CD4-positive, alpha-beta memory T cell (primary cell): ENCODE measurements at places on chromosomes 3 and 15.

GRCh38 chr3:35900079-35900478 is 260.8 kb downstream of the ARPP21 start:
- H3K36me3 ChIP-seq, result no peaks in the 10 kb centered on the region
- H3K27ac ChIP-seq, result no peak overlapping the region
- H3K4me1 ChIP-seq, result no peaks in the 10 kb centered on the region
- DNase-seq, result no peak

GRCh38 chr3:101039285-101039684 is 46.1 kb upstream of the ABI3BP start:
- H3K4me3 ChIP-seq, result no peak overlapping the region
- H3K4me1 ChIP-seq, result no peaks in the 10 kb centered on the region
- DNase-seq, result no peak

GRCh38 chr3:12409684-12410596 is 74.3 kb upstream of the TSEN2 start:
- H3K27me3 ChIP-seq, result no peaks in the 10 kb centered on the region
- no peak overlapping the region for H3K27ac ChIP-seq
- DNase-seq, result no peak
- H3K4me3 ChIP-seq, result no peak overlapping the region

- no peaks in the 10 kb centered on the region for H3K36me3 ChIP-seq
- no peak for DNase-seq
- H3K27me3 ChIP-seq, result no peaks in the 10 kb centered on the region
- H3K4me3 ChIP-seq, result no peak overlapping the region
- no peak overlapping the region for H3K27ac ChIP-seq
Observed at GRCh38 chr3:107987036-107987939, 103.5 kb downstream of the CD47 start.

- H3K27me3 ChIP-seq, result no peaks in the 10 kb centered on the region
- no peak for DNase-seq
- H3K4me1 ChIP-seq, result peaks cover 26% of the 10 kb centered on the region
- H3K27ac ChIP-seq, result no peak overlapping the region
- no peak overlapping the region for H3K4me3 ChIP-seq
- H3K36me3 ChIP-seq, result no peaks in the 10 kb centered on the region
Observed at GRCh38 chr3:52314489-52314888, 1.6 kb upstream of the DNAH1 start.

DNA sequence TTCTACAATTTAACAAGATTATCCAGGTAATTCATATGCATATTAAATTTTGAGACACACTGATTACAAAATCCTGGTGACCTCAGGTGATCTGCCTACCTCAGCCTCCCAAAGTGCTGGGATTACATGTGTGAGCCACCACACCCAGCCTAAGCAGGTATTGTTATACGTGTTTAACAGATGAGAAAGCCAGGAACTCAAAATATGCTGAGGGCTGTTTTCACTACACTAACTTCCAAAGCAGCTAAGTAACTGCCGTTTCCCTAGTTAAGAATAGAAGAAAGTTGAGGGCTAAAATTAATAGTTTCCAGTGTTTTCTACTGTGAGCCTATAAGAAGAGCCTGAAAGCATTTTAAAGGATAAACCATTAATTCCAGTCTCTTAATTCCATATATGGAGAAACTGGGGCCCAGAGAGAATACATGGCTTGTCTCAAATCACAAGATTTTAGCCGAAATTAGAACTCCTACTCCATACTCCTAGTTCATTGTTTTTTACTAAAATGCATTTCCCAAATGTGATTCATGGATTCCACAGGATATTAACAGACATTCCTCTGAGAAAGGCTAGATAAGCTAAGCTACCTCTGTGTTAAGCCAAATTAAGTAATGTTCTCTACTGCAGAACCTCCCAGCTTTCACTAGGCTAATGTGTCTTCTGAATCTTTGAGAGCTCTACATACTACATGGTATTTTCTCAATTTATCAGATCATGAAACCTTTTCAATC is 17.0 kb upstream of the AVEN start:
- DNase-seq, result no peak
- H3K36me3 ChIP-seq, result no peaks in the 10 kb centered on the region
- H3K4me1 ChIP-seq, result no peaks in the 10 kb centered on the region
- no peak overlapping the region for H3K27ac ChIP-seq

DNA sequence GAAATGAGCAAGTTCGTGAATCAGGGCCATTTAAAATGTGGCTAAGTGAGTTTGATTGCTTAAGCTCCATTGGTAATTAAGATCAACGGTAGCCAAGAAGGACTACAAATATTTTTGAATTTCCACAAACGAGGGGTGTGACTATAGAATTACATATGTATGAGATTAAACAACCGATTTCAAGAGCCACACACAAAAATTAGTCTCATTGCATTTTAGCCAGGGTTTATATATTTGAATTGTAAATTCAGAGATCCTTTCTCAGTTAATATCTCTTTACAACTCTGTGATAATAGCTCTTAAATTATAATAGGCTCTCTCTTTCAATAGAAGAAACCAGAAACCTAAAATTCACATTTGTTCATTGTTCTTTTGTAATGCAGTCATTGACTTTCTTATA is 325.6 kb upstream of the ICE2 start:
- H3K36me3 ChIP-seq, result no peaks in the 10 kb centered on the region
- H3K27ac ChIP-seq, result peak overlapping the region; percentile 29
- DNase-seq, result no peak
- peaks cover 95% of the 10 kb centered on the region for H3K4me1 ChIP-seq
- H3K27me3 ChIP-seq, result no peaks in the 10 kb centered on the region

DNA sequence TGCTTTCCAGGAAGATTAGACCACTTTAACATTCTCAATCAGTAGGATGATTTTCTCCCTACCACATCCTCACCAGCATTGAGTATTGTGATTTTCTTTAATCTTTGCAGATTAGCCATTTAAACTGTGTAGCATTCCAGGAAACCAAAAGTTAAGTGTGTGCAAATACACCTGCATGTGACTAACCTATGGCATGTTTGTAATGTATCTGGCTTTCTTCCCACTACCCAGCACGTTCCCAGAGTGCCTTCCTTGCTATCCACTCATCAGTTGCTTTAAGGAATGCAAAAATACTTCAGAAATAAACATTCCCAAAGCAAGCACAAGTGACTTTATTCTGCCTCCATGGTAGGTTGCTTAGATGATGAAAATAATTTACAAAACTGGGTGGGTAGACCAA is 74.2 kb downstream of the ATG7 start:
- peaks cover 4% of the 10 kb centered on the region for H3K36me3 ChIP-seq
- no peak overlapping the region for H3K4me3 ChIP-seq
- H3K27me3 ChIP-seq, result no peaks in the 10 kb centered on the region
- H3K4me1 ChIP-seq, result no peaks in the 10 kb centered on the region

DNA sequence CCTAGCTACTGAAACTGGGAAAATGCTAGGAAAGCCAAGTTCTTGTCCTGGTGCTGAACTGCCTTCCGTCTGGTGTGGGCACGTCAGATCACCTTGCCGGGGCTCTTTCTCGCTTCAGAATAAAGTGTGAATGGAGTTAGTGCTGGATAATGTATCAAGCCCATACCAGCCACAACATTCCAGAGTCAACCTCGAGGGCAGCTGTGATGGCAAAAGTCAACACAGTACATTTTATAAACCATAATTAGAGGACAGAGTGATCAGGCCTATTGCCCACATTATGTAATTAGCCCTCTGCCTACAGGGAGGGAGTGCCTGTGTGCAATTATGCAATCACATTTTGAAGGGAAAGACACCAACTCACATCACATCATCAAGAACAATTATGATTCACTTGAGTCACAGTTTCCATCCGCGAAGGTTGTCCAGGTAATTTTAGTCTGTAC is 165.2 kb downstream of the RORA start:
- H3K4me3 ChIP-seq, result no peak overlapping the region
- no peaks in the 10 kb centered on the region for H3K27me3 ChIP-seq
- H3K36me3 ChIP-seq, result no peaks in the 10 kb centered on the region
- no peak overlapping the region for H3K27ac ChIP-seq
- no peaks in the 10 kb centered on the region for H3K4me1 ChIP-seq

DNA sequence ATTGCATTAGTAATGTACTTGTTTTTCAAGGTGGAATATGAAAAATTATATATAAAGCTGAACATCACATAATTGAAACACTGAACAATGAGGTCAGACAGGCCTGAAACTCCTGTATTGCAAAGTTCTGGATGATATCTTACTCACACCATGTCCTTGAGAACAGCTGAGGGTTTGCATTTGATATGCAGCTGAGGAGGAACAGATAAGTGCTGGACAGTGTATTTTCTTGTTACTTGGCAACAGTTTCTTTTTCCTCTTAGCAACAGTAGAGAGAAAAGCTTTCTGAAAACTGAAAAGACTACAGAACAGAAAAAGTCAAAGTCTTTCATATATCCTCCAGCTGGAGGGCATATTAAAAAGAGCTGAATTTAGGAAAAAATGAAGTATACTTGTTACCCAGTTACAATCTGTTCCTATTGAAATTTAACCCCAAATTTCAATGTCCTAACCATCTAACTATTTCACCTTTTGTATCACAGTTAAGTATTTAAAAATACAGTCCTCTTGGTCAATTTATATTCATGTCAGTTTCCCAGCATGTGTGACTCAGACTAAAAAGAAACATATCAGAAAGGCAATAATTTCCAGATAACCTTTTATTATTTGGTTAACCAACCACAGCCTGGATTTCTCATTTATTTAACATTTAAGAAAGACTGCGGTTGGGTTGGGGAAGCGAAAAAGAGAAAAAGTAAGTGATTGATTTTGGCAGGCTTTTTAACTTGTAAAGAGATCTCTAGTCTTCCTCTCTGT is 733.0 kb upstream of the DPPA4 start:
- no peaks in the 10 kb centered on the region for H3K4me1 ChIP-seq
- DNase-seq, result no peak
- H3K36me3 ChIP-seq, result no peaks in the 10 kb centered on the region
- H3K27me3 ChIP-seq, result no peaks in the 10 kb centered on the region

- no peaks in the 10 kb centered on the region for H3K27me3 ChIP-seq
- peaks cover 13% of the 10 kb centered on the region for H3K4me1 ChIP-seq
- H3K4me3 ChIP-seq, result no peak overlapping the region
- no peak for DNase-seq
Observed at GRCh38 chr3:111588527-111588926, 6.6 kb downstream of the ZBED2 start.

DNA sequence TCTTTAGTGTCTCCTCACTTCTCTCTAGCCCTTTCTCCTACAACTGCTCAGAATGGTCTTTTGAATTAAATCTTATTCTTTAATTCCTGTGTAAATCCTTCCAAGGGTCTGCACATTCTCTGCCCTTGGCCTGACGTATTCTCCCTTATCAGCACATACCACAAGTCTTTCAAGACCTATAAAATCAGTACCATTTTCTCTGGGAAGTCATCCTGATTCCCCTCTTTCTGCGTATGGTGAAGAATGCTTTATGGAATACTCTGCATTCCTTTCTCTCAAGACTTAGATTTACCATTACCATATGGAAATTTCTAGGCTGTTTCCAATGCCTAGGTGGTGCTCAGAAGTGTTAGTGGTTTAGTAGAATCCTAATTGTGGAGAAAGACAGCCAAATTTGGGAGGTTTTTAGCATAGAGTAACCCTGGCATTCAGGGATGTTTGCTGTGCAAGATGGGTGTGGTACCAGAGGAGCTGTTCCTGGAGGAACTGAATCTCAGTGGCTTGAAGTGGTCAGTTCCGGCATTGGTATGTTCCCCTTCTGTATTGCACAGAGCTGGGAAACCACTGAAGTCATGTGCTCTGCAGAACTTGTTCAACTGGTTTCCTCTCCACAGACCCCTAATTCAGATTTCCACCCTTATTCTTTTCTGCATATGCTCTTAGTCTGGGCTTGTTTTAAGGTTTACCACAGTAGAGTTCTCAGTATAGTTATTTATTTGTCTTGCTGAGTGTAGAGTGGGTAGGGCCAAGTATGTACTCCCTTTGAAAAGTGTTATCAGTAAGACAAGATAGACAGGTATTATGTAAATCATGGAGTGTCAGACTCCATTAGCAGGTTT is 24.5 kb downstream of the IQGAP1 start:
- no peaks in the 10 kb centered on the region for H3K36me3 ChIP-seq
- no peaks in the 10 kb centered on the region for H3K27me3 ChIP-seq

DNA sequence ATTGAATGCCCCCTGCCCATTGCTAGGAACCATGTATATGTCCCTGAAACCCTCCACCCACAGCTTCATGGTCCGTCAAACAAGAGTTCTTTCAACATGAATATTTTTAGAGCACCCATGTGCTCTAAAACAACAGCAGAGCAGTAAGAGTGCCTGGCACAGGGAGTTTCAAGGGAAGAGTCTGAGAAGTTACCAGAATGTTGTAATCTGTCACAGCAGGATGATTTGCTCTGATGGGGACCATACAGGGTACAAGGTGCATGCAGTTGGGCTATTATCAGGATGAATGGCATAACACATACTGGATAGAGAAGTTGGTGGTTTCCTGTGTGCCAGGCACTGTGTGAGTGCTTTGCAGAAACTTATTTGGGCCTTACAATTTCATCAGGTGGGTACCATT is 27.8 kb upstream of the FLNB start:
- H3K4me1 ChIP-seq, result peaks cover 19% of the 10 kb centered on the region
- H3K27ac ChIP-seq, result no peak overlapping the region
- H3K36me3 ChIP-seq, result no peaks in the 10 kb centered on the region
- no peak for DNase-seq
- no peaks in the 10 kb centered on the region for H3K27me3 ChIP-seq

DNA sequence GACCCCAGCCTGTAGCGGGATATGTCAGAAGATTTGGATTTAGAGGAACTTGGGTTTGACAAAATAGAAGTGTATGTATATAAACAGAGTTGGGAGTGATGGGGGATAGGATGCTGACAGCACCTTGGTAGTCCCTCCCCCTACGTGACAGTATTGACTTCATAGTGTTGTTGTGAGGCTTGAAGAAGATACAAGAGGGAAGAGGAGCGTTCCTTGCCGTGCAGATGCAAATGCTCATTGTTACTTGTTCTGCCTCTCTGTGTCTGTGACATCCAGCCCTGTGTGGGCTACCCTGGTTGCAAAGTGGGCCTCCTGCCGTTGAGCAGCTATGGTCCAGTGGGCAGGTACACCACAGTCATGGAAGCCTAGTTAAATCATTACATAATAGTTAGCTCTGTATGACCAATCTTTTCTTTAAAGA is 45.0 kb downstream of the SMAD3 start:
- H3K27ac ChIP-seq, result no peak overlapping the region
- no peak for DNase-seq
- no peaks in the 10 kb centered on the region for H3K27me3 ChIP-seq
- H3K4me1 ChIP-seq, result peaks cover 85% of the 10 kb centered on the region
- H3K36me3 ChIP-seq, result no peaks in the 10 kb centered on the region

- no peaks in the 10 kb centered on the region for H3K36me3 ChIP-seq
- peak; percentile 13 for DNase-seq
- H3K4me1 ChIP-seq, result peaks cover 73% of the 10 kb centered on the region
- no peak overlapping the region for H3K4me3 ChIP-seq
Observed at GRCh38 chr15:64634576-64635498, 140.6 kb downstream of the RBPMS2 start.

DNA sequence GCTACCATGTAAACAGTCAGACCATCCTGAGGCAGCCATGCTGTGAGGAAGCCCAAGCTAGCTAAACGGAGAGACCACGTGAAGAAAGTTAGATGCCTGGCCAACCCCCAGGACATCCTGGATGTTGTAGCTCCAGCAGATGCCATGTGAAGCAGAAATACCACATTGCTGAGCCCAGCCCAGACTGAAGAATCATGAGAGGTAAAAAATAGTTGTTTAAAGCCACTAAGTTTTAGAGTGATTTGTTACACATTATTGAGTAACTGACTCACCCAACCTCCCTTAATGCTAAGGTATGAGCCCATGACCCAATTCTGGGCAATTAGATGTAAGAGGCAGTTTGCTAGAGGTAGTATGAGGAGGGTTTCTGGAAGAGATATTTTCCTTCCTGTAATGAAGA is 200.5 kb downstream of the THRB start:
- H3K27me3 ChIP-seq, result no peaks in the 10 kb centered on the region
- DNase-seq, result no peak
- no peaks in the 10 kb centered on the region for H3K36me3 ChIP-seq
- no peak overlapping the region for H3K27ac ChIP-seq
- H3K4me3 ChIP-seq, result no peak overlapping the region
- no peaks in the 10 kb centered on the region for H3K4me1 ChIP-seq

- H3K4me3 ChIP-seq, result no peak overlapping the region
- H3K27me3 ChIP-seq, result peaks cover 17% of the 10 kb centered on the region
- no peaks in the 10 kb centered on the region for H3K36me3 ChIP-seq
- H3K4me1 ChIP-seq, result peaks cover 27% of the 10 kb centered on the region
Observed at GRCh38 chr15:41511331-41511898, 2.2 kb downstream of the LTK start.
